ENCODE measurements at places on chromosomes 5 and 9. TPM values are rescaled to one million over a fixed set of nuclear protein-coding genes. Genes with fewer than 3 reads are reported as not detected.
A peak's percentile ranks its signal among the peaks of the same experiment; 100 is the strongest.

Gene CTXN3
- not detected for total RNA-seq

- no peak for DNase-seq
These were observed 49.4 kb downstream of the SLIT3 start for GRCh38 chr5:169251333-169252084.

DNA sequence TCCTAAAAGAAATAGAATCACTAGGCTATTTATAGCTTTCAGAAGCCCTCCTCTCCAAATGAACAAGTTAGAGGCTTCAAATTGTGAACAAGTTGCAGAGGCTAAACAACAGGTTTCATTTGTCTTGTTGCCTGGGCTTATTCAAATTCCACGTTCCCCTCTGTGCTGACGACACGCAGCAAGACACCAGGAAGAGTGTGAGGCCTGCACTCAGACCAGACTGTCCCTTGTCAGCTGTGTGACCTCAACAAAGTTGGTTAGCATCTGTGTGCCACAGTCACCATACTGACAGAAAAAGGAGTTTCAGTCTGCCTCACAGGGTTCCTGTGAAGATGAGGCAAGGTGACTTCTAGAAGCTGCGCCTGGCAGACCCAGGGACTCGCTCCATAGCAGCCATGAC, 22.1 kb upstream of the GABBR2 start:
- DNase-seq: no peak

- DNase-seq: peak; percentile 85
These were observed 63.7 kb upstream of the ANGPTL2 start for GRCh38 chr9:127185931-127186781.

- DNase-seq: no peak
These were observed 245.8 kb upstream of the MAP3K1 start for GRCh38 chr5:56569566-56569965.

DNA sequence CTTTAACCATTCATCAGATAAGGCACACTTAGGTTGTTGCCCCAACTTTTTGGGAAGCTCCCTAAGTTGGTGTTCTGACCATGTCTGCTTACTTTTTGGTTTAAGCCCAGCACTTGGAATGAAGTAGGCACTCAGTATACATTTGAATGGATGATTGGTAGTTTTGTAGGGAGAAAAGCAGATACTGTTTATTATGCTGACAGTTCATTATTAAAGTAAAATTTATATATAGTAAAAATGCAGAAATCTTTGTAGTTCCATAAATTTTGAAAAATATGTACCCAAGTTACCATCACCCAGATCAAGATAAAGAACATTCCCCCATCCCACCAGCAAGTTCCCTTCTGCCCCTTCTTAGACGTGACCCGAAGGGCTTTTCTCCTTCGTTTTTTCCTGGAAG, 35.4 kb downstream of the PRKACG start:
- DNase-seq: no peak

- DNase-seq: no peak
These were observed 9.6 kb downstream of the SEC61B start for GRCh38 chr9:99231711-99232110.

GRCh38 chr9:5842929-5843793, 10.2 kb upstream of the ERMP1 start:
- DNase-seq: no peak

- DNase-seq: peak; percentile 72
These were observed 80.9 kb upstream of the ALDH1B1 start for GRCh38 chr9:38311382-38312270.

DNA sequence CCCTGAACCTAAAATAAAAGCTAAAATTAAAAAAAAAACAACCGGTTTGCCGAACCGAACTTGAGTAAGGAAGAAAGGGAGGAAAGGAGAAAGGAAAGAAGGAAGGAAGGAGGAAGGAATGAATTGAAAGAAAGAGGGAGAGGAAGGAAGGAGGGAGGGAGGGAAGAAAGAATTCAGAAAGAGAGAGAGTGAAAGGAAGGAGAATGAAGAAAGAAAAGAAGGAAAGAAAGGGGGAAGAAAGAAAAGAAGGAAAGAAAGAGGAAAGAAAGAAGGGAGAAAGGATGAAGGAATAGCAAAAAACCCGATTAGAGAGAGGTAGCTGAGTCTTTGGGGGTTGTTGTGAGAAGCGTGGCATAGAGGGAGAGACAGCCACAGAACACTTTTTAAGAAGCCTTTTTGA, 121.4 kb downstream of the FGF18 start:
- DNase-seq: no peak

Data from hepatocyte (in vitro differentiated cells).